ENCODE measurements at places on chromosomes 12 and 14.
A peak's percentile ranks its signal among the peaks of the same experiment; 100 is the strongest.

GRCh38 chr12:111455448-111456320, 50.0 kb downstream of the SH2B3 start:
- no peak for DNase-seq

- DNase-seq = no peak
Observed at GRCh38 chr12:98373025-98373554, 142.3 kb upstream of the TMPO start.

- DNase-seq = no peak
Observed at GRCh38 chr12:57262126-57262822, 11.3 kb upstream of the STAC3 start.

DNA sequence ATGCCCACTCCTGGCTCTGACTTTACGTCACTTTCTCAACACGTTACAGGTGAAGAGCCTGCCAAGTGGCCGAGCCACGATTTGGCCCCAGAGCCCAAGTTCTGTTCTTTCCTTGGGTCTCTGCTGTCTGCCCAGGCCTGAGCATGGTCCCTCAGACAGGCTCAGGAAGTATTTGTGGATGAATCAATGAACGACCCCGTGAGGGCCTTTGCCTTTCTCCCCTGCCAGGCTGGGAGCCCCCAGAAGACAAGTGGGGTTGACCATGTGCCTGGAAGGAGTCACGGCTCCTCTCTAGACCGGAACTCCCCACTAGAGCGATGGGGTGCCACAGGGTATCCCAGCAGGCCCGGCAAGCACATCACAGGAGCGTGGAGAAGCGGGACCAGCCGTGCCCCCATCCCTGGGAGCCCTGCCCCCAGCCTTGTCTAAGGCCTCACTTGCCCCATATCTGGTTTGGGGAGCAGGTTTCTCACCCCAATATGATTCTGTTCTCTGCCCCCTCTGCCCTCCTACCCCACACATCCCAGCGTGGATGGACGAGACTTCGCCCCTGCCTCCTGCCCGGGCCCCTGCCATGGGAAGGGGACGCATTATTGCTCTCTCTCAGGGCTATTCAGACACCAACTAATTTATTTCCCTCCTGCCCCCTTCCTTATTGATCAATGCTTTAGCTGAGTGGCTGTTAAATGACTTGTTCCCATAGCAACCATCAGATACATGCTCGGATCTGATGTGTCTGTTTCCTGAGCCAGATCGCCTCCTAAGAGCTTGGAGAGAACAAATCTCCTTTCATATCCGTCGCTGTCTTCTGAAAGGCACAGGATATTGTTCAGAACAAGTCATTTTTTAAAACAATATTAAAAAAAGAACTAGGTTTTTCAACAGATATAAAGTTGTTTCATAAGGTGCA, 69.0 kb downstream of the DIO3 start:
- no peak for DNase-seq

DNA sequence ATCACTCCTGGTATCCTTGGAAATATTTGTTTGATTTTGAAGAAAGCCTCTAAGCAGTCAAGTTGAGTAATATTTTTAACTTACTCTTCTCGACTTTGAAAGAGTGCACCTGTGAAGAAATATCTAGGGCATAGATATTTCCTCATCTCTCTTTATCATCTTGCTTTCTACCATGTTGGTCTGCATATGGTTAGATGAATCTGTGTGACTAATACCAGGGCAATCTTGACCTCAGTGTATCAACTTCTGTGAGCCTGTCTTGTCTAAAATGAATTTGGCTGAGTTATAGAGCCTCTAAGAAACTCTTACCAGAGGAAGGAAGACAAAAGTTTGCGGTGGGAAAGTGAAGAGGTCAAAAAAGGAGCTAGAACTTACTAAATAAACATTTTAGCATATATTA, 68.4 kb downstream of the SYT1 start:
- DNase-seq = no peak

DNA sequence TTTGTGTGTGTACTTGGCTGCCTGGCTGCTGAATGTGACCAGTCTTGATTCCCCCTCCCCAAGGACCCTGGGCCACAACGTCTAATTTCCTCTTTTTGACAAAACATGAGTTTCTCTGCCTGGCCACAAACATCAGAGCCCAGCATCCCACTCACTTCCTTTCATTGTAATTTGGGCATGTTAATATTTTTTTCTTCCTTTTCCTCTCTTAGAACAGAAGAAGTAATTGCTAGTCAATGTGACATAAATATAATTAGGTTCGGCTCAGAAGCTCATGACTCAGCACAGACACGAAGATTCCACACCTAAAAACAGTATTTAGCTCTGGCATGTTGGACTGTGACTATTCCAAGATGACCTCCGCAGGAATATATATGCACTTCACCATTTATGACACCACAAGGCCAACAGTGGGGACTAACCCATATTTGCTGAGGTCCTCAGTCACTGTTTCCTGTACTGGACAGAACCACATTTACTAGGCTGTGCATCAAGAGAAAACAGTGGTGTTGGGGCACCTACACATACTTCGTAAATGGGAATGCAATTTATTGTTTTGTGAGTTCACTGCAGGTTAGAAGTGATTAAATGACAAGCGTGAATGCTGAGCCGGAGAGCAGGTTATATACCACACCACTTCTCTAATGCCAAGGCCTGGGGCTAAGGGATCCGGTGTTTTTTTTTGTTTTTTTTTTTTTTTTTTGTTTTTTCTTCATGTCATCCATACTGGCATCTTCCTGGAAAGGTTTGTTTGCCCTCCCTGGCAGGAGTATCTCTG, 4.2 kb downstream of the GSG1 start:
- no peak for DNase-seq

GRCh38 chr12:12696562-12697383, 790 bp upstream of the GPR19 start:
- DNase-seq = peak; percentile 94

DNA sequence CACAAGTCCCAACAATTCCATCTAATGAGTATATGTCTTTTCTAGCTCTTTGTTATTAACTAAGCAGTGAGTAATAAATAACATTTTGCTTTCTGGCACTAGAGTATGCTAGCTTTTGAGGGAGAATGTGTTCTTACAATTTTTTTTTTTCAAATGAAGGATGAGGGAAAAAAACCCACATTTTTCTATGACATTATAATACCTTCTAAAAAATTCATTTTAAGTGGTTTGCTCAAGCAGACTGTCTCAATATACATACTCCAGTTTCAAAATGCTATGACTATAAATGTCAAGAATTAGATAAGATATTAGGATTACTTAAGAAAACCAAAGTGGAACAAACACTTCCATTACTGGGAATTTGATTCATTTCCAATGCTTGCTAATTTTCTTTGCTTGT, 394.6 kb downstream of the C12orf75 start:
- no peak for DNase-seq

GRCh38 chr14:53564870-53565269, 391.8 kb downstream of the BMP4 start:
- DNase-seq = no peak

DNA sequence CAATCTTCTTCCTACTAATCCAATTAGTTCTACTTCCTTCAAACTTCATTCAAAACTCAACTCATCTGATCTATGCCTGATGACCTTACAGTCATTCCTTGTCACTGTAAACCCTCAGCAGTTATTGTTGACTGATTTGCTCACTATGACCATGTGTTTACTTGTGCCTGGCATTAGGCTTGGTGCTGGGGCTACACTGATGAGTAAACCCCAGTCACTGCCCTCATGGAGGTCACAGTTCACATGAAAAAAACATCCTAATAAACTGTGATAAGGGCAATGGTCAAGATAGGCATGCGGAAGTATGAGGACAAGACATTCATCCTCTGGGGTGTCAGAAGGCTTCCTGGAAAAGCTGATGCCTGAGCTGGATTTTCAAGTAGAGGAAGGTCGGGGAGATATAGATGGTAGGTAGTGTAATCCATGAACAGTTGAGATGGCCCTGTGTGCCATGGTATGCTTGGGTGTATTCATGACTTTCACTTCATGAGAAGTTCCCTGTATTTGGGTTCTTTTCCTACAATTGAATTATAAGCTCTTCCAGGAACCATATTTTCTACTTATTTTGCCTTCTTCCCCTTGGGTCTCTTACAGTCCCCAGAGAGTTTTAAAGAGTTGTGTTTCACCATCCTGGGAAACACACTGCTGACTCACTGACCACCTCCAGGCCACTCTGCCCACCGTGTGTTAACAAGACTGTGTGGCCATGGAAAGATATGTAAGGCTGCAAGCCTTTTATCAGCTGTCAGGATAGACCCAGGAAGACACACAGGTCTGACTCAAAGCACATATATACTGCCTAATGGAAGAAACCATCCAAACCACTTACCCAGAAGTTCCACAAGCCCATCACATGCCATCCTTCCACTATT, 38.7 kb upstream of the DUSP6 start:
- peak; percentile 63 for DNase-seq

- peak; percentile 91 for DNase-seq
Observed at GRCh38 chr14:100213956-100214769, 24.8 kb upstream of the YY1 start.

DNA sequence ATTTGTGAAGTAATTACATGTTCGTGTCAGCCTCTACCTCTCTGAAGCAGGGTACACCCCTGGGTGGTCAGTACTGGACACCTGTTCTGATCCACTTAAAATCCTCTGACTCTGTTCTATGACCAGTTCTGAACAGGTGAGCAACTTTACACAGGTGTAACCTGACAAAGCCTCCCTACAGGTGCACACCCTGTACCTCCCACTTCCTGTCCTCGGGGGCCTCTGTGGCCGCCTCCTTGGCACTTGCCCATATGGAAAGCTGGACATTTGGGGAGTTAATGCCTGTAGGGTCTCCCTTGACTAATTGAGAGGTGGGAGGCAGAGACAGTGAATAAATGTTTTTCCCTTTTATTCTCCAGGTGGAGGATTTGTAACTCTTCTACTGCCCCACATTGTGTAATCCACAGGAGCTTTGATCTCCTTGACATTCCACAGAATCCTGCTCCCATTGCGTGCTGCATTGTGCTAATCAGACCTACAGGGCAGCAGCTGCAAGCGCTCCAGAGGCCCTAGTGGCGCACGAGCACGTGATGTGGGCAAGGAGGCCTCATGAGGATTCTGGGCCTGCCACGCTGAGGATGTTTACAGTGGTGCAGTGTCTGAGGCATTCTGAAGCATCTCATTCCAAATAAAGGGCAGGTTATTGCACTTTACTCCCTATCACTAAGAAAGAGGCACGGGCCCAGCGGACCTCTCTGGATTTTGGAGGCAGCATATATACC, 45.8 kb upstream of the BATF start:
- no peak for DNase-seq

DNA sequence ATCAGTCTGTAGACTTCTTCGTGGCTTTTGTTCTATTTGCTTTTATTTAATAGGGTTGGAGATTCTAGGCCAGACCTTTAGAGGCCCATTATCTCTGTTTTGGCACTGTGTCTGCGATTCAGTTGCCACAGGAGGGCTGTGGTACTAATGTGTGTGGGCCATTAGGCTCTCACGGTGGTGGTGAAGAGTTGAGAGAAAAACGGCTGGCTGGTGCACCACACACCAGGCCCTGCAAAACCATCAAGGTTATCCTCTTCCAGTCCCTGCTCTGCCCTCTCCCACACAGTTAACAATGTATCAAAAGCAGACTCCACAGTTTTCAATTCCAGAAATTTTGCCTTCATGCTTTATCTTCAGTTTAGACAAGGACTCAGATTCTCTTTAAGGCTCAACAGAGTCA, 97.7 kb downstream of the MYF5 start:
- DNase-seq = no peak

- DNase-seq = no peak
Observed at GRCh38 chr12:85872497-85873091, 1.5 kb upstream of the NTS start.

DNA sequence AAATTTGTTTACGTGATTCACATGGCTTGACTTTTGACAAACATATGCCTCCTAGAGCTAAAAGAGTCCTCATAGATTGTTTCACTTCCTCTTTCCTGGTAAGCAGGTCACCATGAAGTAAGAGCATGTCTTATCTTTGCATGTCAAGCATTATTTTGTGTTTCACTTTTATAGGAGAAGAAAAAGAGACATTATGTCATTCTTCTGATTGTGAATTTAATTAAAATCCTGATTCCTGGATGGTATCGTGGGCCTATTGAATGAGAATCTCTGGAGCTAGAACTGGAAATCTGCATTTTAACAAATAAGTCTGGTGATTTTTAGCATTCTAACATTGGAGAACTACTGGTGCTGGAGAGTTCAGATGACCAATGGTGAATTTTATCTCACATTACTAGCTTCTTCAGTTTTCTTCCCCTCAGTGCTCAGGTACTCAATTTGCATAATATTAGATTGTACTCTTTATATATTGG, 218.6 kb upstream of the ATP2B1 start:
- no peak for DNase-seq

DNA sequence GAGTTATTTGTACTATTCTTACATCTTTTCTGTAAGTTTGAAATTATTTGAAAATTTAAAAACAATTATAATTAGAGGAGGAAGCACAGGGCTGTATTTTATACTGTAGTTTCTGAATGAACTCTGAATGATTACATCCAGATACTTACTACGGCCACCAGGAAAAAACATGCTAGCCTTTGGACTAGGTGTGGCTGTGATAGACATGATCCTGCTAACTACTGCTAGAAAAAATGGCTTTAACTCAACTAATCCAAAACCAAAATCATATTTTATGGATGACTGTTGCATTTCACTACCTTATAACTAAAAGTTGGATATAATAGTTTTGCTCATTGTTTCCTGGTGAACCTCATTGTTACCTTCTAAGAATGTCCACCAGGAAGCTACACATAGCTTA, 15.1 kb upstream of the SLC25A3 start:
- no peak for DNase-seq

- no peak for DNase-seq
Observed at GRCh38 chr12:29907461-29907860, 123.7 kb upstream of the TMTC1 start.

DNA sequence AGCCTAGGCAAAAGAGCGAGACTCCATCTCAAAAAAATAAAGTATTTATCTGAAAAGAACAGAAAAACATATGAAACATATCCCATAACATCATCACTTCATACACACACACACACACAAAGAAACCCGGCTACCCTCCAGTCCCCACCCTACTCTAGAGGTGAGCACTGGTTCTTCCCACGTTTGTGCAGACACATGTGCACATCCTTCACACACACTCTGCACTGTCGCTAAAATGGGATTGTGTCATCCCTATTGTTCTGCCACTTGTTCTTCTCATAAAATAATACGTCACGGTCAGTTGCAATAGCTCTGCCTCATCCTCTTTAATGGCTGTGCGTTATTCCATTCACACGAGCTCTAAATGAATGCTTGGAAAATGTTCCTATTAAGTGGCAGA, 85.9 kb upstream of the ANO2 start:
- DNase-seq = no peak

Measured in mucosa of gallbladder (tissue), 1 donor.